Fibroblast of lung (primary cell): ENCODE measurements at places on chromosomes 12 and 14. TPM values are rescaled to one million over a fixed set of nuclear protein-coding genes. Genes with fewer than 3 reads are reported as not detected.
A peak's percentile ranks its signal among the peaks of the same experiment; 100 is the strongest.

The PPP1R1A gene
- not detected in 2 replicates for total RNA-seq

The USP15 gene
- 40.6 and 57.6 TPM in 2 replicates for total RNA-seq

DNA sequence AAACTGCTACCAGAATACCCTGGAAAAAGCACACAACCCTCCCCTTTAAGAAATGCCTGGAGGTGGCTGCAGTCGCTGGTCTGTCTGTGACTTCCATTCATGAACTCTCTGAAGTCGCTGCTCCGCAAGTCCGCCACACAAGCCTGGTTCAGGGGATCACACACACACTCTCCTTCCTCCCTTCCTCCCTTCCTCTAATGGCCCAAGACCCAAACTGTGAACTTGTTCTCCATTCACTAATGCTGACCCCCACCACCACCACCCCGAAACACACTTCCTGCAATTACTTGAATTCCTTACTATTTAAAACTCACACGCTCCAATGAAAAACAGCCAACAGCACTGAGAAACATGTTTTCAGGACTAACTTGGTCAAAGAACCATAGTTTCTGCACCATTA lies 1.0 kb upstream of the LMO3 start:
- DNase-seq: no peak

- no peak for DNase-seq
These were observed 47.6 kb downstream of the PRICKLE1 start for GRCh38 chr12:42541965-42542364.

- DNase-seq: no peak
These were observed 165.2 kb downstream of the TSPAN9 start for GRCh38 chr12:3242199-3242863.

- DNase-seq: no peak
These were observed 53.5 kb downstream of the ANO6 start for GRCh38 chr12:45269412-45269751.

GRCh38 chr14:99192028-99192621 lies 79.9 kb downstream of the BCL11B start:
- peak; percentile 60 for DNase-seq
